ENCODE measurements at places on chromosomes 7 and 10. TPM values are rescaled to one million over a fixed set of nuclear protein-coding genes. Genes with fewer than 3 reads are reported as not detected.
A peak's percentile ranks its signal among the peaks of the same experiment; 100 is the strongest.

The CFAP46 gene
- total RNA-seq = 0.75 TPM

The MYO3A gene
- not detected for total RNA-seq

The PCLO gene
- 0.65 TPM for total RNA-seq

DNA sequence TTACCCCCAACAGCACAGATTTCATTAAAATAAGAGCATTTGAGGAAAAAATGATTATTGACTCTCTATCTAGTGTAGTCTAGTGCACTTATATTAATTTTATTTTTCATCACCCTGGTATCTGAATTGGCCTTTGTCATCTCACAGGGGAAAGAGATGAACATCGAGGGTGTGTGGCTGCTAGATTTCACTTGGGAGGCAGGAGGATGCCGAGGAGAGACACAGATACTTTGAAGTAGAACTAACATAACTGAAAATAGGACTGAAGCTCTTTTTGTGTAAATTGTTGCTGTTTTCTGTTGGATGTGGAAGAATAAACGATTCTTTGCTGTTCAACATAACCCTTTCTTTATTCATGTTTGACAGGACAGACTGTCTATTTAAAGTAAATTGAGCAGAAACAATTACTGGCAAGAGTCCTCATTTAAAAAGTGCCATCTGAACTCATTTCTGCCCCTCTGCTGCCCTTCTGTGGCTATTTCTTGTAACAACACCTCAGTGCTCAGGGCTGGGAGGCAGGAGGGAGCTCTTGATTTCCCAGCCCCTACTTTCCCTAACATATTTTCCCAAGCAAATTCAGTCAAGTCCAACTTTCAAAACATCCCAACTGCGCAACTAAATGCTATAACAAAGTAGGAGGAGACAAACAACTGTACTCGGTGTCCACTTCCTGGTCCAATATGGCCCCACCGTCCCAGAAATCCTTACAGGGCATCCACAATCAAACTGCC, 15.6 kb downstream of the LYZL1 start:
- DNase-seq = peak; percentile 79

- DNase-seq = no peak
Observed at GRCh38 chr7:137642472-137642871, 204.3 kb downstream of the DGKI start.

- DNase-seq = no peak
Observed at GRCh38 chr10:132233501-132234085, 46.8 kb downstream of the DPYSL4 start.

DNA sequence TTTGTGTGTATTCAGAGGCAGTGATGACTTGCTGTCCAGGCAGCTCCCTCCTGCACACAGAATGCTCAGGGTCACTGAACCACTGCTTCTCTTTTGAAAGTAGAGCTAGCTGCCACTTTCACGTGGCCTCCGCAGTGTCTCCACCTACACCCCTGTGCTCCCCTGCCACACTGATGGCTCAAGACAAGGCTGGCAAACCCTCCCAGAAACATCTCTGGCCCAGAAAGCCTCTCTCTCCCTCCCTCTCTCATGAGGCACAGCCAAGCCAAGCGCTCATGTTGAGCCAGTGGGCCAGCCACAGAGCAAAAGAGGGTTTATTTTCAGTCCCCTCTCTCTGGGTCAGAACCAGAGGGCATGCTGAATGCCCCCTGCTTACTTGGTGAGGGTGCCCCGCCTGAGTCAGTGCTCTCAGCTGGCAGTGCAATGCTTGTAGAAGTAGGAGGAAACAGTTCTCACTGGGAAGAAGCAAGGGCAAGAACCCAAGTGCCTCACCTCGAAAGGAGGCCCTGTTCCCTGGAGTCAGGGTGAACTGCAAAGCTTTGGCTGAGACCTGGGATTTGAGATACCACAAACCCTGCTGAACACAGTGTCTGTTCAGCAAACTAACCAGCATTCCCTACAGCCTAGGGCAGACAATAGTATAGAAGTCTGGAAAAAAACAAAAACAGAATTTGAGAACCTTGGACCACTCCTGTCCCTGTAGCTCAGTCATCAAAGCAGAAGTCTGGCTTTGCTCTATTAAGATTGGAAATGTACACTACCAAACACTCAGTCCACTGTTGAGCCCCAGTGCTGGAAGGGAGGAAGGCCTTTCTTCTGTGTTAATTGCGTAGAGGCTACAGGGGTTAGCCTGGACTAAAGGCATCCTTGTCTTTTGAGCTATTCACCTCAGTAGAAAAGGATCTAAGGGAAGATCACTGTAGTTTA, 15.8 kb downstream of the SCD start:
- no peak for DNase-seq

GRCh38 chr10:1366811-1367425, 310.7 kb downstream of the WDR37 start:
- DNase-seq = no peak
